ENCODE measurements at places on chromosomes 3 and 15.

GRCh38 chr15:50210462-50211157 lies 28.6 kb downstream of the SLC27A2 start:
- DNase-seq: no peak

- no peak for DNase-seq
Observed at GRCh38 chr3:81776643-81777042, 15.2 kb upstream of the GBE1 start.

DNA sequence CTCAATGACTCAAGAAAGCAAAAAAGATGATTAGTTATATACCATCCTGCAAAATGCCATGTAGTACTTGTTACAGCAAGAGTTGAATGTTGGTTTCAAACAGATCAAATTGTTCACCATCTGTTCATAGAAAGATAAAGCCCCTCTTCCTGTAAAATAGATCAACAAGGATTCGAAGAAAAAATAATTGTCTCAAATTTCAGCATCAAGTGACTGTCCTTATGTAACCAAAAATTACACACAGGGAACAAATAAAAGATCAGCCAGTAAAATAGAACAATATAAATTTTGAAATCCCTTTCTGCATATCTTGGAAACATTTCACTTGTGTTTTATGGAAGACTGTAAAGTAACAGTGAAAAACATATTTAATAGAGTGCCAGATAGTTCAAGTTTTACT lies 165.1 kb upstream of the STAC start:
- DNase-seq: no peak

- no peak for DNase-seq
Observed at GRCh38 chr3:52615166-52615565, 70.5 kb downstream of the PBRM1 start.

GRCh38 chr3:142175478-142175877 lies 26.1 kb upstream of the TFDP2 start:
- no peak for DNase-seq

GRCh38 chr3:46628901-46629369 lies 16.6 kb downstream of the FAM240A start:
- no peak for DNase-seq

GRCh38 chr3:17356585-17356984 lies 385.8 kb downstream of the TBC1D5 start:
- DNase-seq: no peak

DNA sequence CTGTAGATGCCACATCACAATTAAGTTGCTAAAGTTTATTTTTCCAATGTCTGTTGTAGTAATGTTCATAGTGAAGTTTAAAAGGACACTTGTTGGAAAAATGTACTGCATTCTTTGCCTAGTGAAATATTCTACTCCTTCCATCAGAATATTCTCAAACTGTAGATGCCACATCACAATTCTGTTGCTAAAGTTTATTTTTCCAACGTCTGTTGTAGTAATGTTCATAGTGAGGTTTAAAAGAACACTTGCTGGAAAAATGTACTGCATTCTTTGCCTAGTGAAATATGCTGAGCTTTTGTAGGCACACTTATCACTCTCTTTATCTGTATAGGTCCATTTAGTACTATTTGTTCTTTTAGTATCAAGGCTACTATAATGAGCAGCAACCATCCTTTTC lies 836.1 kb downstream of the NAALADL2 start:
- no peak for DNase-seq

DNA sequence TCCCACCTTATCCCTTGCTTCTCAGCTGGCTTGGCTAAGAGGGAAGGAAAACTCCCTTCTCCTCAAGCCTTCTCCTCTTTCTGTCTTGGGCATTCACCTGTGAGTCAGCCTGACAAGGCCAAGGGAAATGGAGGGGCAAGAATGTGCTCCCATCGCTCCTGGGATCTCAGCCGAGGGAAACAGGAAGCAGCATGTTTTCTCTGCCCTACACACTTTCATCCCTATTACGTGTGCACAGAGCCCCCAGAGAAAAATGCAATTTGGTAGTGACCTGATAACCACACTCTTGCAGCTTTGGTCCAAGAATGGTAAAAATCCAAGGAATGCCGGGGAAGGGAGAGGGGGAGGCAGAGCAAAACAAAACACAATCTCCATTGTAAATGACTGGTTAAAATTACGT lies 32.9 kb upstream of the MTMR10 start:
- DNase-seq: no peak

GRCh38 chr3:182892226-182892625 lies 88.1 kb downstream of the DCUN1D1 start:
- DNase-seq: no peak

GRCh38 chr3:44521721-44522120 lies 33.3 kb upstream of the ZKSCAN7 start:
- DNase-seq: no peak

DNA sequence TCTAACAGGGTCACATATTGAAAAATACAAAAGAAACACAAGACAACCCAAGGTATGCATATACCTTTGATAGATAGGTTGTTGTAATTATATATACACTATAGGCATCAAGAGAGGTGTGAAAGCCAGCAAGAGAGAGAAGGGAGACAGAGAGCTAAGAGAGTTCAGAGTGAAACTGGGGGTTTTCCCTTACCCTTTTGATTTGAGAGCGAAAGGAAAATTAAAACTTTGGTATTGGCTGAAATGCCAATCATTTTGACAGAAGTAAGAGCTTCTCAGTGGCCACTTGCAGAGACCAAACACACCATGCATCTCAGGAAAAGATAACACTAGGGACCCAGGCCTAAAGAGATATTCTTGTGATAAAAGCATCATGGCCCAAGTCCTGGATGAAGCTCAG lies 183.6 kb downstream of the SHOX2 start:
- no peak for DNase-seq

DNA sequence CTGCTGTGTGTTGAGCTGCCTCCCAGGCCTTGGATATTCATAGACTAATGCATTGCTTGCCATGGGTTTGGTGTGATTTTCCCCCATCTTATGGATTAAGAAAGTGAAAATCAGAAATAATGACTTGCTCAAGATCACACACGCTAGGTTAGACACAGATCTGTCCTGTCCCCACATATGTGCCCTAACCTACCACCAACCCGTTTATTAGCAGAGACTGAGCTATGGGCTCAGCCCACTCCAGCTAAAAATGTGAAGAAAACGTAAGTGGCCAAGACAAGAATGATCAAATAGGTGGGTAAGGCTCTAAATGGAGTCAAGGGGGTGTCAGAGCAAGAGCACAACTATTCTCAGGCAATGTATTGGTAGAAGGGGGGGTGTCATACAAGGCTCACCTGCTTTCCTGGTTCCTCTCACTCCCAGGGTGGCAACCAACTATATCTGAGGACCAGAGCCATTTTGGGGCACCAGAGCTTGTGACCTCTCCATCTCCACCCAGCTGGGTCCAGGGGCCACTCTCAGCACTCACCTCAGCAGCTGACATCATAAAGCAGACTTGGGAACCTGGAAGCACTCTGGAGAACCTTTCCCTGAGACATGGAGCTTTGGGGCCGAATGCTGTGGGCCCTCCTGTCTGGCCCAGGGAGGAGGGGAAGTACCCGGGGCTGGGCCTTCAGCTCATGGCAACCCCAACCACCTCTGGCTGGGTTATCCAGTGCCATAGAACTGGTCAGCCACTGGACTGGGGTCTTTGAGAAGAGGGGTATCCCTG lies 1.4 kb downstream of the HEMK1 start:
- no peak for DNase-seq

DNA sequence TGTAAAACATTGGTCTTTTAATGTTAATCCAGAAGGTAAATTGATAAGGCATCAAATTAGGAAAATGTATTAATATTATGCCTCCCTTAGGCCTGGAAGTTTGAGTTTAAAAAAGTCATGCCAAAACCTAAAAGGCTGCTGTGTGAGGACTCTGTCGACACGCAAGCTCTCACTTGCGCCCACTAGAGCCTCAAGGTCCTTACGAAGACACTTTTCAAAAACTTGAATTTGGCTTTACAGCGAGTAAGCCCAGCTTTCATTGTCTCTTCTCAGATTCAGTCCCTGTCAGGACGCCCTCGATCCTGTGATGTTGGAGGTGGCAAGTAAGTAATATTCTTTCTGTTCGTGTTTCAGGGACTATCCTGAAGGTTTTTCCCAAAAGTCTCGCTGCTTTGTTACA lies 89.7 kb downstream of the CRTC3 start:
- no peak for DNase-seq

DNA sequence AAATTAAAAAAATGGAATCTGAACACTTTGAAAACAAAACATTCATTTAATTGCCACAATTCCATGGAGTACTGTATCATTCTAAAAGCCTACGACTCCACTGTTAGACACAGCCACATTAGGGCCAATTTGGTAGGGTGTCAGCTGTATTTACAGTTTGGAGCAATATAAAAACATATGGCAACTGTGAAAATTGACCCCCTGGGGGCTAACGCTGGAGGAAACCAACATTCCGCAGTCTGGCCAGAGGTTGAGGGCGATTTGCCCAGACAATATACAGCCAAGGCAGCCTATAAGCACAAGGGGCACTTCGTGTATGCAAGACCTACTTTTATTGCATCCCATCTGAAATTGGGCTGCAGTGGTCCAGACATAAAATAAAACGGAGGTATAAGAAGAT lies 476.5 kb upstream of the WNT5A start:
- DNase-seq: no peak

DNA sequence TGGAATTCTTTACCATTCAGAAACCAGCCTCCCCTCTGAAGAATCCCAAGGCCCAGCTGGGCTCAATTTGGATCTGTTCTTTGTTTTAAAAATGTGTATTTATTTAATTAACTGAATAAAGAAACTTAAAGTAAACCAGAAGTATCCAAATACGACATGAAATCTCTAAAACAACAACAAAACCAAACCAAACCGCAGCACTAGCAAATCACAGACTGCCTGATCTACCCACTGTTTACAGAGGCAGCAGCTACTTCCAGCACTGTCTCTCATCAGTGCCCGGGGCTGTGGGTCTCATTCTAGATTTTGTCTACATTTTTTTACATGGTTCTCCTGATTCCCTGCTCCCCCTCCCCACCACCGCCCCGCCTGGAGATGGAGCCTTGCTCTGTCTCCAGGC lies 2.3 kb downstream of the FLNB start:
- DNase-seq: no peak

DNA sequence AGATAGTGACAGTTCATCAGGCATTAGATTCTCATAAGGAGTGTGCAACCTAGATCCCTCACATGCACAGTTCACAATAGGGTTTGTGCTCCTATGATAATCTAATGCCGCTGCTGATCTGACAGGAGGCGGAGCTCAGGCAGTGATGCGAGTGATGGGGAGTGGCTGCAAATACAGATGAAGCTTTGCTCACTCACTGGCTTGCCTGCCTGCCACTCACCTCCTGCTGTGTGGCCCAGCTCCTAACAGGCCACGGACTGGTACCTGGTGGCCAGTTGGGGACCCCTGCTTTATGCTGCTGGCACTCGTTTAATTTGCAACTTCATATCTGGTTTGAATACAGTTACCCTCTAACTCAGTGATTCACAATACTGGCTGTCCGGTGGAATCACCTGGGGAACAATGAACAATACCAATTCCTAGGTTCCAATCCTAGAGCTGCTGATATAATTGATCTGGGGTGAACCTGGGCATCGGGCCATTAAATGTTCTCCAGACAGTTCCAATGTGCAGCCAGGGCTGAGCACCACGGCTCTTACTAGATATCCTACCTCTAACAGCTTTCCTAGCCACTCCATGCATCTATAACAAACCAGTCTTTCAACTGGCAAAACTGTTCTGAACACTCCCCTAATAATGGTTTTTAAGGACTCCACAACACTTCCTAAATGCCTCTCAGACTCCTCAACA lies 131.4 kb downstream of the ATP1B3 start:
- no peak for DNase-seq

- DNase-seq: no peak
Observed at GRCh38 chr3:138919325-138919724, 27.6 kb downstream of the FOXL2 start.
